ENCODE measurements at places on chromosomes 2 and 18.

DNA sequence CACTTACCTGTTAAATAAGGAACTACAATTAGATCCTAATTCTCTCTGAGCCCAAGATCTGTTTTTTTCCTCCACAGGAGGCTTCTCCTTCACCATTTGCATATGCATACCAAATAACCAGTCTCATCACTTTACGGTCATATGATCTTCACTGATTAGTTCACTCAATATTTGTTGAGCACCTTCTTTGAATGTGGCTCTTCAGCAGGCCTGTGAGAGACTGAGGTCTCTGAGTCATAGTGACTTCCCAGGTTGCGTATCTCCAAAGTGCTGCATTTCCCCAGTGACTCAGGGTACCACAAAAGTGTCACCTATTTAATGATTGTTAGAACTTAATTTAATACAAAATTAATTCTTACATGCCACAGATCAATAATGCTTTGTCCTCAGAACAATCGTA is 108.8 kb upstream of the TRIB2 start:
- no peak for DNase-seq

DNA sequence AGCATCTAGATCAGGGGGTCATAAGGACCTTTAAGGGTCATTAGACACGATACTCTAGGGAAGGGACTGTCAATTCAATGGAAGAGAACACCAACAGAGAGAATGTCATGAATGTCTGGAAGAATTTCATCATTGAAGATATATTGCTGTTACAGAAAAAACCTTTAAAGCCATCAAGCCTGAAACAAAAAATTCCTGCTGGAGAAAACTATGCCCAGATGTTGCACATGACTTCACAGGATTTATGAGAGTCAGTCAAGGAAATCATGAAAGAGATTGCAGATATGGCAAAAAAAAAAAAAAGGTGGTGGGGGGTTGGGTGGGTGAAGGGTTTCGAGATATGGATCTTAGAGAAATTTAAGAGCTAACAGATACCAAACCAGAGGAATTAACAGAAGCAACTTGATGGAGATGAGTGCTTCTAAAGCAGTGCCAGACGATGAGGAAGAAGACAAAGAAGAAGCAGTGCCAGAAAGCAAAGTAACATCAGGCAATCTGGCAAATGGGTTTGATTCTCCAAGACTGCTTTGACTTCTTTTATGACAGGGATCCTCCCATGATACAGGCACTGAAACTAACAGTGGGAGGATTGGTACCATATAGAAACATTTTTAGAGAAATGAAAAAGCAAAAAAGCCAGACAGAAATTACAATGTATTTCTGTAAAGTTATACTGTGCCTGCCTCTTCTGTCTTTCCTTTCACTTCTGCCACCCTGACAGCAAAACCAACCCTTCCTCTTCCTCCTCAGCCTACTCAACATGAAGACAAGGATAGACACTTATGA is 28.5 kb downstream of the MAP4K3 start:
- DNase-seq, result no peak

GRCh38 chr2:217440000-217440399 is 562.8 kb downstream of the TNS1 start:
- no peak for DNase-seq

- DNase-seq, result no peak
Observed at GRCh38 chr2:241184901-241185300, 3.6 kb upstream of the ANO7 start.

- no peak for DNase-seq
Observed at GRCh38 chr18:78410094-78410786, 569.4 kb upstream of the SALL3 start.

DNA sequence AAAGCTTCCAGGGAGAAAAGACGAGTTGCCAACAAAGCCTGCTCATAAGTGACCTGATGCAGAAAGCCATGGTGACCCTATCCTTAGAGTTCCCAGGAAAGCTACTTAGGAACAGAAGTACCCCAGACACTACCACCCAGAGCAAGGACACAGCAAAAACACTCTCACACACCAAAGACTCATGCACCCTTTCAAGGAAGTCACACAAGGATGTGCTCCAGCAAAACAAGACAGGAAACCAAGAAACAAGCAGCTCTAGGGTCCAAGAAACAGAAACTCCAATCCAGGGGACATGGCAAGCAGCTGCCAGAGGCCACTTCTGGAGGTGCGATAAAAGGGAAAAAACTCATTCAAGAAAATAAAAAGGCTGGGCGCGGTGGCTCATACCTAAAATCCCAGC is 5.7 kb downstream of the KIF1A start:
- no peak for DNase-seq

DNA sequence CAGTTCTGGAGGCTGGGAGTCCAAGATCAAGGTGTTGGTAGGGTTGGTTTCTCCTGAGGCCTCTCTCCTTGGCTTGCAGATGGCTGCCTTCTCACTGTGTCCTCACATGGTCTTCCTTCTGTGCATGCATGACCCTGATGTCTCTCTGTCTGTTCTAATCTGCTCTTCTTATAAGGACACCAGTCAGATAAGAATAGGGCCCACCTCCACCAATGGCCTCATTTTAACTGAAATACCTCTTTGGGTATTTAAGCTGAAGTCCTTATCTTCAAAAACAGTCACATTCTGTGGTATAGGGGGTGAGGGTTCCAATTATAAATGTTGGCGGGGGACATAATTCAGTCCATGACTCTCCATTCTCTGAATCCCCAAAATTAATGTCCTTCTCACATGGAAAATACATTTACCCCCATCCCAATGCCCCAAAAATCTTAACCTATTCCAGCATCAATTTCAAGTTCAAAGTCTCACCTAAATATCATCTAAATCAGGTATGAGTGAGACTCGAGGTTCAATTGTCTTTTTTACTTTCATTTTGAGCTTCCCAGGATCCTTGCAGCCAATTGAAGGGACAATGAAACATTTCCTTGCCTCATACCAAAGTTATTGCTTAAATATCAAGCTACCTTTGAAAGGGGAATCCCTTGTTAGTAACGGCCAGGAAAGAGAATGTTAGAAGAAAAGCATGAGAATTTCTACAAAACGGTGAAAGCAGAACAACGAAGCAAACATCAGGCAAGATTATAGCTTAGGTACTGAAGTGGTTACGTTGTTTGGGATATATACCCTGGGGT is 20.6 kb upstream of the CNOT11 start:
- DNase-seq, result no peak

DNA sequence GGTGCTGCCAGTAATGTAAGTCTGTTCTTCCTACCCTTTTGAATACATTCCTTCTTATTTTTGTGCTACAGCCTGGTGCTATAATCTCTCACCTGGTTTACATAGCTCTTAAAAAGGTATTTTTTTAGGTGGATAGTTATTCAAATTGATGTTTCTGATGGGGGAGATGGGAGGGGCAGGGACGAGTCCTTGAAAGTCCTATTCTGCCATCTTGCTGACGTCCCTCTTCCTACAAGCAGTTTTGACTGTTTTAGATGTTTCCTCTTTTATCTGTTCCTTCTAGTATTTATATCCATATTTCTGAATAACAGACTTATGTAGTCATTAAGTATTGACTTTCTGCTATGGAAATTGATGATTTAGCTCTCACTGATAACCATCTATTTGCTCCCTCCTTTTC is 256.4 kb downstream of the KIAA1328 start:
- no peak for DNase-seq

DNA sequence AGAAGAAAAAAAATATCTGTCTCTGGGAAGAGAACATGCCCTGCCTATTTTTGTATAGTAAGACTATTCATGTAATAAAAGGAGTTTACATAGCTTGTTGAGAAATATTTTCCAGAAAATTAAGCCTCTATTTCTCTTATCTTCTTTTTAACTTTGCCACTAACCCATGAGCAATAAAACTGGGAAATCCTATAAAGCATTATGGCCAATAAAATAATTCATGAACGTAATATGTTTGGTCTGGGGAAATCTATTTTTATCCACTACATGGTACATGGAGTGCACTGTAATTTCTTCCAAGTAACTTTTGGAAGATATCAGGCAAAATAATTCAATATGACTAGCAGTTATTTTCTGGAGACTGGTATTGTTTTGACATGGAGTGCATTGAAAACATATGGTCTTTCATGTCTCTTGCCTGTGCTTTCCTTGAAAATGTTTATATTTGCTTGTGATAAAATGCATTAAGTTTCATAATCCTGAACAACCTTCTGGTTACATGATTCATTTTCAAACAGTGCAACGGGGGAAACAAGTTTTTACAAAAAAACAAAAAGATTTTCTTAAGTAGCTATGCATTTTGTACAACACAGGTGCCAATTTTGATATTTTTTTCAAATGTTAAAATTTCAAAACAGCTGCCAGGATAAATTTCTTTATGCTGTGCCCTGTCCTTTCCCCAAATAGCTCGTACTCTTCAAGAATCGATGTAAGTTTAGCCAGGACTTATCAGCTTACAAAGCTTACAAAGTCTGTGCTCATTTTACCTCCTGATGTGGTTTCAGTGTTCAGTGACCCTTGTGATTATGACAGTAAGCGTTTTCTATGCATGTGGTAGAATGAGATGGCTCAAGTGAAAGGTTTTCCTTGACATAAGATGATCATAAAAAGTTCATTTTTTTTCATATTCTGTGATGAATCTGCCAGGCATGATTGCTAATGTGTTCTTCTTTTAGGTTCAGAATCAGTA is 194.5 kb downstream of the UBE2E3 start:
- peak; percentile 16 for DNase-seq

DNA sequence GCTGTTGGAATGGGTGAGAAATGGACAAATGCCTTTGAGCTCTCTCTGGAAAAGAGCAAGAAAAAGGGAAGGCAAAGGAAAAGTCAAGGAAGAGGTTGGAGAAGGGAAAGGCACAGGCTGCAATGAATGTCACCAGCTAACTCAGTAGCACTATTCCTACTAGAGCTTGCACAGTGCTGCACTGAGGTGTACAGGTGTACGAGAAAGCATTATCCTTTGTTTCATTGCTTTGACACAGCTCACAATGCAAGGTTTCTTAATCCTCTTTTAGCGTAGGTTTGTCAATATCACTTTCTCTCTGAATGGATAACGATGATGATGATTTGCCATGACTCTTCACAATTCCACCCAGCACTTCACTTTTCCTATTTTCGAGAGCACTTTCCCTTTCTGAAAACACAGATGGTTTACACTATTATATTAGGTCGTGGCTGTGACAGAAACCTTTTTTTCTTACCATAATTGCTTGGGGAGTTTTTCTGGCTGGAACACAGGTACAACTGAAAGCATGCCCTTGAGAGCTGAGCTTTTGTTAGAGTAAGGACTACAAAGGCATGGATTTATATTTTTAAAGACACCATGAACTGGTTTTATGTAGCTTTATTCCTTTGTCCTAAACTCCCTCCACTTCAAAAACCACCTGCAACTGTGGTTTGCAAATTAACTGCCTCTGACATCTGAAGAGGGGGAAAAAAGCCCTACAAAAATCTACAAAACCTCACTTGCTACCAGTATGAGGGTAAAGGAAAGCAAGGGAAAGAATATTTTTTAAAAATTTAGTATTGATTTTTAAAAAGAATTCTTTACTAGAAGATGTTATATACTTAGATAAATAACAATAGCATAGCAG is 265.5 kb downstream of the TGIF1 start:
- no peak for DNase-seq

DNA sequence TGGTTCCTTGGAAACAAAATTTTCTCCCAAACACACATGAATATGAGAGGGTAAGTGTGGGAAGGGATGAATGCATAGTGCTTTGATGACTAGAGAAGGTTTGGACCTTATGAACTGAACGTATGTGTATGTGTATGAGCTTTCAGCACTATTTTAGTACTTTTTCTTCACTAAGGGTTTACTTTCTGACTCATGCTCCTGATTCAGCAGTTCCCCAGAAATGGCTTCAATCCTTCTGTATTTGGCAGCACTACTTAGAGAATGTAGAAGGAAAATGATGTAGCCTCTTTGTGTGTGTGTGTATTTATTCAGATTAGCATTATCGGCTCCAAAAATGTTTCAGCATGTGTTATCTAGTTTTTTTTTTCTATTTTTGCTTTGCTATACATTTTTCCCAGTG is 22.2 kb downstream of the KCNJ3 start:
- no peak for DNase-seq

- no peak for DNase-seq
Observed at GRCh38 chr2:123770996-123771720, 253.9 kb upstream of the CNTNAP5 start.

DNA sequence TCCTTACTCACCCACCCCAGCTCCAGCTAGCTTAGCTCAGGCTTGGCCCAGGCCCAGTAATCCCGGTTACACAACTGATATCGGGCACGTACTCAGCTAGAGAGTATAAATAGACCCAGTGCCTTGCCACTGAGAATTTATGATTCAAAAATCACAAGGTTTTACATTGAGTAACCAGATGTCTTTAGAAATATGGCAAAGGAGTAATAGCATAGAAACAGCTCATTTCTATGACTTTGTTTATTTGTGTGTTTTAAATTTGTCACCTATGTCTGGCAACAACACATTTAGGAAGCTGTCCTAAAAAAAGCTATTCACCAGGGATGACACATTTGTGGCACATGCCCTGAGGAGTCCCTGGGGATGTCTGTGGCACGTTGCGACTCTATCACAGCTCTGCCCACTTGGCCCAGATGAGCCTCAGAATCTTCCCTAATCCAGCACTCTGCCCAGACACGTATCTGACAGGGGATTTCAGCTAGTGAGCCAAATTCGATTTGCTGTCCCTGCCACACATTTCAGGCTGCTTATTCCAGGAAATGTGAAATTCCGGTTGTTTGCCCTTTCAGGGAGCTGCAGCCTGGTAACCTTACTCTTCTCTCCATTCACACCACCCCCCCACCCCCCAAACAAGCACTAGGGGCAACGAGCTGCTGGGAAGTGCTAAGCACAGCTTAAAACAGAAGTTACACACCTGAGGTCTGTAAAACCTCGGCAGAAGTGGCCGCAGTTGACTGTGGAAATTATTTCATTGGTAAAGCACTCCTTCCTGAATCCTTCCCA is 85.4 kb upstream of the ZCCHC2 start:
- DNase-seq, result no peak

DNA sequence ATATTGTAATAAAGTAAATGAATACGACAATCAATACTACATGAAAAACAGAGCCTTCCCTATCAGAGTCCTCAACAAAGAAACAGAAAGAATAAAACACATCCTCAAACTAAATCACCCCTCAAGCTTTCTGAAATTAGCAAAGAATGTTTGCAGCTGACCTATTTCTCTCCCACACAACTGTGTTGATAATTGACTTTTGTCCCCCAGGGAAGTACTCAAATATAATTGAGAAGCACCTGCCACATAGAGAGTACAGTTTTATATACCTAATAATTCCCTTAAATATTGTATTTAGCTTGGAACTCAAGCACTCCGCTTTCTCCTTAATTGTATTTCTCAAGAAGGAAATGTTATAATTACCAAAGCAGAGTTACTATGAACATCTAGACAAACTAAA is 12.6 kb downstream of the CACNB4 start:
- no peak for DNase-seq

GRCh38 chr2:67892339-67892846 is 170.4 kb downstream of the C1D start:
- DNase-seq, result no peak

- DNase-seq, result no peak
Observed at GRCh38 chr2:128787616-128788015, 468.9 kb upstream of the HS6ST1 start.

Data from GM20000 (cell line).